ENCODE measurements at places on chromosomes 3 and 15.

DNA sequence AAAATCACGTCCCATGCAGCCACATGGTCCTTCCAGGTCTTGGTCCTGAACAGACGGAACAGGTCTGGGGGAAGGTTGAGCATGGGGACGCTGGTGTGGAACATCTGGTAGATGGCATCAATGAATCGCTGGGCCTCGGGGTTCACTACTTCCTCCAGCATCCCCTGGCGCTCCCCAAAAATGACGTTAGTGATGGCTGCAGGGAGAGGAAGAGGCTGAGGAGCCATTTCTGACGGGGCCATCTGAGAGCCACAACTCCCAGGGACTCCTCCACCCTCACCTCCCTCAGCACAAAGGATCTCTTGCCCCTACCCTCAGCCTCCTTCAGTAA, 23.7 kb downstream of the CYP11A1 start:
- DNase-seq, result no peak

- no peak for DNase-seq
These were observed 59.1 kb downstream of the ST6GAL1 start for GRCh38 chr3:186989429-186989828.

DNA sequence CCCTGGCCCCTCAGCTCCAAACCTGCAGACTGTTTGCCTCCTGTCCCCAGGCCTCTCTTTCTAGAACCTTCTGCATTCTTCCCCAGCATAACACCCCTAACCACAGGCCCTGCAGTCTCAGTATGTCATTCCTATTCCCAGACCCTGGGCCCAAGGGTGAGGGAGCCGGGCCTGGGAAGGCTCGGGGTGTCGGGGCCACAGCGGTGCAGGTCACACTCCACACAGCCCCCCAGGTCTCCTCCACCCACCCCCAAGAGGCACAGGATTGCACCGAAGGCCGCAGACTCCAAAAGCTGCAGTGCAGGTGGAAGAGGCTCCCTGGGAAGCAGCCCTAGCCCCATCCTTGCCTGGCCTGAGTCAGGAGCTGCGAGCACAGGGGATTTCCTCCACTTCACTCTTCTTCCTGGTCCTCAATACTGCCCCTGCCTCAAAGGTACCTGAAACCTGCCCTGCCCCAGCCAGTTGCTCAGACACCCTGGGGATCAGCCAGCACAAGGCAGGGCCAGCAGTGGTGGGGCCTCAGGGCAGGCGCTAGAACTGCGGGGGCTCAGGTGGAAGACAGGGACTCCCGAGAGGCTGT, 31.1 kb downstream of the TNK2 start:
- DNase-seq, result no peak

DNA sequence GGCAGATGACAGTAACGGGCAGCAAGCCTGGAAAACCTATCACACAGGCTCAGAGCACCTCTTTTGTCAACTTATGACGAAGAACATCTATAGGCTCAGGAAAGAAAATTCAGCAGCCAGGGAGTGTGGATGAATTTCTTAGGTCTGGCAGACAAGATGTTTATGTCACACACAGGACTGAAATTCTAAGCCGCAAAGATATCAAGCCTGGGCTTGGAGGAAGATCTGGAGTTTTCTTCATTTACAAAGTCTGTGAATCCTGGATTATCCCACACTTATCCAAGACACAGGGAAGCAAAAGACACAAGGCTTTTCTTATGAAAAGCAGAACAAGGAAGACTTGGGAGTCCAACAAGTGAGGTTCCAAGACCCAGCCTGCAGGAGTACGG, 23.4 kb upstream of the CHCHD6 start:
- no peak for DNase-seq

DNA sequence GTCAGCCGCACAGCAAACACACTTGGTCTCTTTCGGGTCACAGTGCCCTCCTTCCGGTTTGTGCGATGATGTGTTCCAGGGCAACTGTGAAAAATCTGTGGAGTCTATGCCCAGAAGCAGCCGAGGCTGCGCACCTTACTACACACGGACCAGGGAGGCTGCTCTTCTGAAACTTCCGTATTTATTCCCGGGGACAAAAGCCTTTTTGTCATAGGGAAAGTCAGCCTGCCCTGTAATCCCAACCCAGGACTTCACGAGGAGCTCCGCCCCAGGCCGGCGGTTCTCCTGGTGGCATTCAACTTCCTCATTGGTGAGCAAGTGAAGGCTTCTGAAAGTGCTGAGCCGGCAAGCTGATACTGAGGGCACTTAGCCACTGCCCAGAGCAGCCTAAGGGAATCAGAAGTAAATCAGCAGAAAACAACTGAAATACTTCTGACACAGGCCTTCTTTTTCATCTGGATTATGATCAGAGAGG, 126.5 kb downstream of the FMN1 start:
- peak; percentile 46 for DNase-seq

GRCh38 chr15:89728254-89728653, 22.8 kb downstream of the MESP1 start:
- no peak for DNase-seq

GRCh38 chr3:55899887-55900286, 412.8 kb upstream of the WNT5A start:
- DNase-seq, result peak; percentile 45

DNA sequence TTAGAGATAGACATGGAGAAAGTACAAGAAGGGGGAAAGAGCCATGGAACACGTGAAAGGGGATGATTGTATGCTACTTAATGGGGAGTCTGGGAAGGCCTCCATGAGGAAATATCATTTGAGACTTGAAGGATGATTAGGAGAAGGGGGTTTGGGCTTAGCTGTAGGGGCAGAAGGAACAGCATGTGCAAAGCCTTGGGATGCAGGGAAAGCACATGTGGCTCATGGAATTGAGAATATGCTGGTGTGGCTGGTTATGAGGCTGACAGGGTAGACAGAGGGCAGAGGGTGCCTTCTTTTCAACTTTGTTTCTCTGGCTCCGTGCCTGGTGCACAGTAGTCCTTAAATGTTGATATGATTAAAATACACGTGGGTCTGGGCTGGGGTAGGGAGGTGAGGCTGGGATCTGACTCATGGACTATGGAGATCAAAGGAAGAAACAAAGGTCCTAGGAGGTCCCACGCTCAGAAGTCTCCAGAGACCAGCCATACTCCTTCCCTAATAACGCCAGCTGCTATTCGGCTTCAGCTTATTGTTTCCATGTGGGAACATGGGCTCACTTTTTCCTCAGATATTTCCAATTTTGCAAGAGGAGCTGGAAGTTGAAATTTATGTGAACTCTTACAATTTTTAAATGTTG, 1.1 kb downstream of the GTF2E1 start:
- DNase-seq, result no peak

DNA sequence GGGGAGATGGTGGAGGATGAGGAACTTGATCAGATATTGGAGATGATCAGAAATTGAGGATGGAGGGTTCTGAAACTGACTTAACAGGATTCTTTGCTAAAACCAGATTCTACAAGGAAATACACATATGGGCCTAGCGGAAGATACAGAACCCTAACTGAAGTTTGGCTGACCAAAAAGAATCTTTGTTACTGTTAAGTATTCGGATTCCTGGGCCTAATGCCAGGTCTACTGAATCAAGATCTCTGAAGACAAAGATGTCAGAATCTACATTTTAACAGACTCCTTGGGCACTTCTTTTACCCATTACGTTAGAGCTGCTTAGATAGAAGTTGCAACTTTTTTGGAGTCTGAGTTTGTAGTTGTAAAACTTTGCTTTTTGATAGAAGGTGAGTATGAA, 137.7 kb downstream of the FNDC3B start:
- no peak for DNase-seq

GRCh38 chr15:50377867-50378751, 23.1 kb upstream of the GABPB1 start:
- DNase-seq, result no peak

- no peak for DNase-seq
These were observed 97.0 kb upstream of the SNRPN start for GRCh38 chr15:24857763-24858162.

DNA sequence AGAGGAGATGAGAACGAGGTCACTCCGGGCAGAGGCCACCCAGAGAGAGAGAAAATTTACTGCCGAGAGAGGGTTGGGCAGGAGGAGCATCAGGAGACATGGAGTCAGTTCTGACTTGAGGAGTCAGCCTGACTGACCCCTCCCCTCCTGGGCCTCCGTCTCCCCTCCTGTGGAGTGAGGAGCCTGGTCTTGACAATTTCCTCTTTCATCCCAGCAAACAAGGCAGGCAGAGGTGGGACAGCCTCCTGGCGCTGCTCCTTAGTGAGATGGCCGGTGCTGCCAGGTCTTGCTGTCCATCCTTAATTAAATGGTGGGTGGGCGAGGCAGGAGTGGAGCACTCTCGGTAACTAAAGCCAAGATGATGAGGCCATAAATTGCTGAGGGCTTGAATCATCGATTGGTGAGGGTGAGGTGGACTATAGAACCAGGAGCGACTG, 60.6 kb downstream of the CYP11A1 start:
- no peak for DNase-seq

Measured in MCF 10A (cell line).